HFFc6 (cell line): ENCODE measurements at places on chromosomes 16 and 17.
A peak's percentile ranks its signal among the peaks of the same experiment; 100 is the strongest.

DNA sequence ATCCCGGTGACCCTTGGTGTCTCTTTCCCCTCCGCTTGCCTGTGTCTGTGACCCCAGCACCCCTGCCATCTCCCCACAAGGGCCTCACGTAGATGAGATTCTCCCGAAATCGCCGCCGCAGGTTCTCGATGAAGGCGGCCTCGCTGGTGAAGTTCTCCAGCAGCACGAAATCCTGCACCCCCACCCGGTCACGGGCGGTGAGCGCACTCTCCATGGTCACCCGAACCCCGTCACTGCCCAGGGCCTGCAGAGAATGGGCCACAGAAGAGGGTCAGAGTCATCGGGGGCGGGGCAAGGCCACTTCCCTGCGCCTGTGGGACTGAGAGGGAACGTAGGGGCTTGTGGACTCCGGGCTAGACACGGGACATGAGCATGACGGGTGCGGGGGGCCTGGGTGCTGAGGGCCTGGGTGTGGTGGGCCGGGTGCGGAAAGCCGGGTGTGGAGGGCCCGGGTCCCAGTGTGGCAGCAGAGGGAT is 8.4 kb downstream of the MYO1C start:
- DNase-seq = no peak

- DNase-seq = no peak
Observed at GRCh38 chr17:19301274-19301951, 61.1 kb downstream of the B9D1 start.

DNA sequence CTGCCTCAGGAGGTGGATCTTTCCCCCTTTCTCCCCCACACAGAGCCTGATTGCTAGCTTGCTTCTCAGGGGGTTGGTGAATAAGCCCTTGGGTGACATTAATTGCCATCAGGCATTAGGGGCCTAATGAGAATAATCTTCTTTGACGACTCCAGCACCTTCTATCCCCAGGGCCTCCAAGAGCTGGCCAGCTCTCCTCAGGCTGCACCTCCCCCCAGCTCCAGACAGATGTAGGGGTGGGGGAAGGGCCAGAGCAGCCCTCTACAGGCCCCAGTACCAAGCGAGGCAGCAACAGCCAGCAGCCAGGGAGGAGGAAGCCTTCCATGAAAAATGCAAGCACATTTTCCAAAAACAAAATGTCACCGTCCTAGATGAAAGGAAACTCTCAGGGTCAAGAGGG is 1.4 kb upstream of the TMEM132E start:
- no peak for DNase-seq

GRCh38 chr16:57664662-57665025 is 3.5 kb upstream of the ADGRG3 start:
- DNase-seq = no peak

- no peak for DNase-seq
Observed at GRCh38 chr17:72477491-72477890, 356.7 kb downstream of the SOX9 start.

GRCh38 chr17:76816590-76817135 is 51.5 kb upstream of the MGAT5B start:
- DNase-seq = peak; percentile 36

GRCh38 chr16:9241177-9241576 is 149.7 kb downstream of the HAPSTR1 start:
- no peak for DNase-seq

DNA sequence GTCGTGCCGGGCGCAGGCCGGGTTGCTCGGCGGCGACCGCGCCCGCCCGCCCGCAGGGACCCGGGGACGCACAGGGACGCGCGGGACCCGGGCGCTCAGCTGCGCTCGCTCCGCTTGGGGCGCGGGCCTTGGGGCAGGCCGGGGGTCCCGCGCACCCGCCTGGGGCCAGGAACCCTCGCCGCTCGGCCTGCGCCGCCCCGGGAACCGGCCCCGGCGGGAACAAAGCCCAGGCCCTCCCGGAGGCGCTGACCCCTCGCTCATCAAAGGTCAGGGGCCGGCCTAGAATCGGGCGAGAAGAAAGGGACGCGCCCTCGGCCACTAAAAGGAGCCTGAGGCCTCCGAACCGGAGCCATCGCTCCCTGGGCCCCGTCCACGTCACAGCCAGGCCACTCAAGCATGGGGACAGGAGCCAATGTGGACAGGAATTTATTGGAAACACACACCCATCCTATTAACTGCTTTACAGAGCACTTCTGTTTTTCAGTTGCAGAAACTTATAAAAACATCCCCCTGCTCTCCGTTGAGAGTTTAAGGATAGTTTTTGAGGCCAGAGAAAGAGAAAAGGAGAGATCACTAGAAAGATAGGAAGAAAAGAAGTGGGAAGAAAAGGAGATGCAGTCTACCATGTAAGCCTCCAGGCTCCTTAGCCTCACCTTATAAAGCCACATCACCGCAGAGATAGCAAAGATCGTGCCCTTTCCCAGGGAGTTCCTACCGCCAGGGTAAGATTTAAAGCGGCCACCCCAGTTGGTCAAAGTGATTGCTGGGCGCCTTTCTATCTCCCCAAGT is 558 bp upstream of the ZFHX3 start:
- DNase-seq = peak; percentile 40

DNA sequence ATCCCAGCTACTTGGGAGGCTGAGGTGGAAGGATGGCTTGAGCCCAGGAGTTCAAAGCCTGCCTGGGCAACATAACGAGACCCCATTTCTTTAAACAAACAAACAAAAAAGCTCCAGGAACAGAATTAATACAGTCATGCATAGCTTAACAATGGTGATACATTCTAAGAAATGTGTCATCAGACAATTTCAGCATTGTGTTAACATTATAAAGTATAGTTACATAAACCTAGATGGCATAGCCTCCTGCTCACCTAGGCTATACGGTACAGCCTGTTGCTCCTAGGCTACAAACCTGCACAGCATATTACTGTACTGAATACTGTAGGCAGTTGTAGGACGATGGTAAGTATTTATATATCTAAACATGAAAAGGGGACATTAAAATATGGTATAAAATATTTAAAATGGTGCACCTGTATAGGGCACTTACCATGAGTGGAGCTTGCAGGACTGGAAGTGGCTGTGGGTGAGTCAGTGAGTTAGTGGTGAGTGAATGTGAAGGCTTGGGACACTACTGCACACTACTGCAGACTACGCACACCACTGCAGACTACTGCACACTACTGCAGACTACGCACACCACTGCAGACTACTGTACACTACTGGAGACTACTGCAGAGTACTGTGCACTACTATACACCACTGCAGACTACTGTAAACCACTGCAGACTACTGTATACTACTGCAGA is 74.6 kb downstream of the TMC6 start:
- DNase-seq = no peak

DNA sequence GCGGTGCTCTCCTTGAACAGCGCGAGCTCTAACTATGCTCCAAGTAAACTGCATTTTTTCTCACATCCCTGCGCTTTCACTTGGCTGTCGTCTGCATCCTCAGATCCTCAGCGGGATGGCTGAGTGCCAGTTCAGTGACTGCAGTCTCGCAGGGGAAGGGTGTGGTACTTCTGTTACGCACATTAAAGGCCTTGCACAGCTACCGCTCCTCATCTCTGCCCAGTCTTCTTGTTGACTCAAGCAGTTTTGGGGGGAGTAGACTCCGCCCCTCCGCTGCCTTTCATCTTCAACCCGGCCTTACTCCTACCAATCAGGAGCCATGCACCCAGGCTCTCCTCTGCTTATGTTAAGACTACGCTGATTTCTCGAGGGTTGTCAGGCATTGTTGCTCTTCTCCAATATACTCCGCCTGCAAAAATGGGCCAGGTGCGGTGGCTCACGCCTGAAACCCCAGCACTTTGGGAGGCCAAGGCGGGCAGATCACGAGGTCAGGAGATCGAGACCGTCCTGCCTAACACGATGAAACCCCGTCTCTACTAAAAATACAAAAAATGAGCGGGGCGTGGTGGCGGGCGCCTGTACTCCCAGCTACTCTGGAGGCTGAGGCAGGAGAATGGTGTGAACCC is 10.0 kb downstream of the ATP5PD start:
- no peak for DNase-seq

GRCh38 chr17:75447951-75448856 is 8.2 kb upstream of the TMEM94 start:
- no peak for DNase-seq

- no peak for DNase-seq
Observed at GRCh38 chr16:84391151-84392030, 23.1 kb downstream of the ATP2C2 start.

GRCh38 chr17:4010754-4011153 is 46.5 kb upstream of the ATP2A3 start:
- no peak for DNase-seq

DNA sequence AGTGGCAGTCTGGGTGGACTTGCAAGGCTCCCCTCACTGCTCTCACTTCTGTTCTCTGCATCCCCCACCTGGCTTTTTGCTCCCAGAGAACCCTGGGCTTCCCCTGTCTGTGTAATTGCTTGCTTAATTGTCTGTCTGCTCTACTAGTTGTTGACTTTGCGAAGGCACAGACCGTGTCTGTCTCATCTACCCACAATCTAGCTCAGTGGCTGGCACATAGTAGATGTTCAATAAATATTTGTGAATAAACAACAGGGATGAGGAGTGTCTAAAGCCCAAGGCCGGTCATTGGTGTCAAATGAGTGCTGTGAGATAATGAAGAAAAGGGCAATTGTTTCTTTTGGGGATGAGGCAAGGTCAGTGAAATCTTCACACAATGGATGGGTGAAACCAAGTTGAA is 2.8 kb upstream of the SEZ6 start:
- DNase-seq = no peak

- no peak for DNase-seq
Observed at GRCh38 chr16:57826052-57826451, 23.8 kb upstream of the KIFC3 start.

DNA sequence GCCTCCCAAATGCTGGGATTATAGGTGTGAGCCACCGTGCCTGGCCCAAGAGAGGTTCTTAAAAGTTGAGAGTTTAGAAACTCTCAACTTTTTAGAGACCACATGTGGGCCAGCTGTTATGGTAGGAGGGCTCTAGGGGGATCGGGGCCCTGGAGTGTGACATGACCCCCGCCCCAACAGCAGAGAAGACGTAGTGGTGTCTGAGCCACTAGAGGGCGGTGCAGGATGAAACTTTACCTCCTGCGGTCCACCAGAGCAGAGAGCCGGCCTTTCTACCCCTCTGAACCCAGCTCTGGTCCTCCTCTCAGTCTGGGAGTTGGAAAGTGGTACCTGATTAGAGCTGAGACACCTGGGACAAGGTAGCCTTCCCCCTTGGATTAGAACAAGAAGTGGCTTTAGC is 7.4 kb downstream of the CDK5RAP3 start:
- DNase-seq = peak; percentile 38

- no peak for DNase-seq
Observed at GRCh38 chr17:2028234-2028614, 1.7 kb upstream of the DPH1 start.

- peak; percentile 42 for DNase-seq
Observed at GRCh38 chr17:72699545-72699944, 392.9 kb downstream of the SLC39A11 start.

DNA sequence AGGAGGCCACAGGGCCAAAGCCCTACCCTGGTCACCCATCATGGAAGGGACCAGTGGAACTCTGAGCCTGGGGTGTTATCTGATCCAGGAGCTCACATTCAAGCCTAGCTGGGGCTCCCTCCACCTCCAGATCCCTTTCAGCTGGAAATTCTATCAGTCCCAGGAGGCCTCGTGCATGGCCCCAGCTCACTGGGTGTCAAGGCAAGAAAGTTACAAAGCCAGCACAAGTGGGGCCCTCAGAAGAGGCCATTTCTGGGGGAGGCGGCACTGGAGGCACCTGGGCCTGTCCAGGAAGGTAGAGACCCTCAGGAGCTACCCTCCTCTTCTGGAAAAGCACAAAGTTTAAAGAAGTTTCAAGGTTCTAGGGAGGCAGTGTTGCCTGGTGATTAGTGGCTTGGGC is 4.8 kb downstream of the CA7 start:
- no peak for DNase-seq

- peak; percentile 10 for DNase-seq
Observed at GRCh38 chr17:51085150-51085805, 35.4 kb downstream of the SPAG9 start.

GRCh38 chr16:4166821-4167220 is 50.6 kb upstream of the ADCY9 start:
- DNase-seq = no peak
